Activated T-helper 1 cell treated with anti-CD3 and anti-CD28 coated beads, Interleukin-12 subunit alpha, Interleukin-12 subunit beta, Interleukin-2, Interleukin-4 antibody, amounts not matched to agents 30 ng/mL and 10 ng/mL and 1 ng/mL, durations not matched to agents 14 hours and 24 hours and 36 hours (primary cell): ENCODE measurements at places on chromosomes 5 and 9. TPM values are rescaled to one million over a fixed set of nuclear protein-coding genes. Genes with fewer than 3 reads are reported as not detected.

GRCh38 chr5:56480705-56481427, 247.7 kb upstream of the ANKRD55 start:
- peak; percentile 9 for DNase-seq

DNA sequence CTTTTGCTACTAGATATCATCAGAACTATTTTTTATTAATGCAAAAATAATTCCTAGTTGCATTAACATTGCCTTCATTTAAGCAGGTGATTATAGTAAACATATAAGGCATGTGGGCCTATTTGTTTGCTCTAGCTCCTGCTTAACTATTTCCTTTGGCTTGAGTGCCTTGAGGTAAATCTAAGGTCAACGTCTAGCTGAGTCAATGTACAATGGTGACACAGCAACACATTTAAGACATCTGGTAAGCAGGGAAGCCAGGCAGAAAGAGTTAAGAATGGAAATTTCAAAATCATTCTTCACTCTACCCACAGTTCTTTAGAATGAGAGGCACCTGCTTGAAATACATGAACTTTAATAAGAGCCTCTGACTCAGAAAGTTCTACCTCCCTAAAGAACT, 111.9 kb upstream of the FST start:
- DNase-seq: no peak

GRCh38 chr5:133945568-133945967, 22.9 kb downstream of the C5orf15 start:
- DNase-seq: no peak

- no peak for DNase-seq
Measured at GRCh38 chr9:38256461-38256860, 136.0 kb upstream of the ALDH1B1 start.

ZBTB26 gene
- 8.3 and 9.9 TPM in 2 replicates for total RNA-seq
